T-helper 9 cell (primary cell): ENCODE measurements at places on chromosomes 16 and 17.

GRCh38 chr17:57413848-57414651 is 157.7 kb downstream of the MSI2 start:
- DNase-seq, result no peak

GRCh38 chr16:86142801-86143236 is 243.9 kb downstream of the IRF8 start:
- DNase-seq, result no peak

DNA sequence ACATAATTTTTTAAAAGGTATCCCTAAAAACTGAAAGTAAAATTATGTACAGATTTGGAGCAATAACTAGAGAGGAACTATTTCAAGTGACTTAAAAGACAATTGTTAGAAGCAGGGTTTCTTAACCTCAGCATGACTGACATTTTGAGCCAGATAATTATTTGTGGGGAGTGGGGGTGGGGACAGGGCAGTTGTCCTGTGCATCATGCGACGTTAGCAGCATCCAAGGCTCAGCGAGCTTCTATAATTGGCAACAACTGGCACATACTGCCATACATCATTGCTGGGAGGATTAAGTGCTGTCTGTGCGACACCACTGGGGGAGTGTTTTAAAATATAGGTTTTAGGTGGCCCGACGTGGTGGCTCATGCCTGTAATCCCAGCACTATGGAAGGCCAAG is 27.1 kb downstream of the GABARAPL2 start:
- DNase-seq, result no peak

GRCh38 chr16:89507214-89507833 is 879 bp upstream of the SPG7 start:
- DNase-seq, result no peak

- no peak for DNase-seq
These were observed 196.0 kb upstream of the PSMD7 start for GRCh38 chr16:74100395-74101326.

- DNase-seq, result no peak
These were observed 54.8 kb upstream of the MSI2 start for GRCh38 chr17:57201481-57201880.

DNA sequence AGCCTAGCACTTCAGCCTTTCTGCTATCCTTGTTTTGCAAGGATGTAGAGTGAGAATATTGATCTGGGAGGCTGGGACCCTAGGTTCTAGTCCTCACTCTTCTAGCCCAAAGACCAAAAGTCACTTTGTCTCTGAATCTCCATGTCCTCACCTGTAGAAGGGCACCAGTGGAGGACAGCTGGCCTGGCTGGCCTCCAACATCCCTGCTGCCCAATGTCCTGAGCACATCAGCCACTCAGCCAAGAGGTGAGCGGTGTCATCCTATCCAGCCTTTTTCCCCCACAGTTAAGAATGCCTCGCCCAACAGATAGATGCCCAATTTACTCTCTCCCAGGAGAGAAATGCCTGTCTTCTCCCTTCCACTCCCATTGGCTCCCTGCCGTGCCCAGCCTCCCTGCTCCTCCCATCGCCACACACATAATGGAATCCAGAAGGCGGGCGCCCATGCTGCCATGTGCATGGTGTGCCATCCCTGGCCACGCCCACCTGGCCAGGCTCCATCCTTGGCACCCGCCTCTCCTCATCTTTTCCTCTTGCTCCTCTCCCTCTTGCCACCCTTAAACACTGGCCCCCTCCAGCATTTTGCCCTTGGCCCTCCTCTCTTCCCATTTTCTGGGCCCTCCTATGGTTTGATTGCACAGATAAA is 157.3 kb upstream of the SDK2 start:
- no peak for DNase-seq

- DNase-seq, result peak; percentile 59
These were observed at the start of gene TLCD1 for GRCh38 chr17:28726226-28726626. TSS of gene TLCD1 (minus strand) at chr17:28726233. CDS start at chr17:28726097, 136 bp downstream.

DNA sequence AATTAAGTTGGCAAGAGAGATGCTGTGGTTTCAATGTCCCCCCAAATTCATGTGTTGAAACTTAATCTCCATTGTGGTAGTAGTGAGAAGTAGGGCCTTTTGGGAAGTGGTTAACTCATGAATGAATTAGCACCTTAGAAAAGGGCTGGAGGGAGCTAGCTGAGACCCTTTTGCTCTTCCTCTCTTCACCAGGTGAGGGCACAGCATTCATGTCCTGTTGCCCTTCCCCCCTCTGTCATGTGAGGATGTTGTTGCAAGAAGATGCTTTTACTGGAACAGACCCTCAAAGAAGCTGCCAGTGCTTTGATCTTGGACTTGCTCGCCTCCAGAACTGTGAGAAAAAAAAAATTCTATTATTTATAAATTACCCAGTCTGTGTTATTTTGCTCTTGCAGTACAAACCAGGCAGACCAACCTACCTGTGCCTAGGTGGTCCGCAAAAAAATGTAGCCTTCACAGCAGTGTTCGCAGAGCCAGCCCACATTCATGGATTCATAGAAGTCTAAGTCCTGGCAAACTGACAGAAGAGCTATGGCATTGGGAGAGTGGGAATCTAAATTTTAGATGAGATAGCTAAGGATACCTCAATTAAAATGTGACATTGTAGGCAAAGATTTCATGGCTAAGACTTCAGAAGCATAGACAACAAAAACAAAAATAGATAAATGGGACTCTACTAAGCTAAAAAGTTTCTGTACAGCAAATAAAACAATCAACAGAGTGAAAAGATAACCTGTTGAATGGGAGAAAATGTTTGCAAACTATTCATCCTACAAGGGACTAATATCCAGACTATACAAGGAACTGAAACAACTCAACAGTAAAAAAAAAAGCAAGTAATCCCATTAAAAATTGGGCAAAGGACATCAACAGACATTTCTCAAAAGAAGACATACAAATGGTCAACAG is 32.0 kb upstream of the ABCA5 start:
- no peak for DNase-seq

GRCh38 chr17:82204831-82205719 is 7.6 kb downstream of the CCDC57 start:
- no peak for DNase-seq

- no peak for DNase-seq
These were observed 61.2 kb downstream of the MEAK7 start for GRCh38 chr16:84443166-84443802.

GRCh38 chr17:4789701-4789950 is 862 bp downstream of the GLTPD2 start:
- DNase-seq, result no peak

DNA sequence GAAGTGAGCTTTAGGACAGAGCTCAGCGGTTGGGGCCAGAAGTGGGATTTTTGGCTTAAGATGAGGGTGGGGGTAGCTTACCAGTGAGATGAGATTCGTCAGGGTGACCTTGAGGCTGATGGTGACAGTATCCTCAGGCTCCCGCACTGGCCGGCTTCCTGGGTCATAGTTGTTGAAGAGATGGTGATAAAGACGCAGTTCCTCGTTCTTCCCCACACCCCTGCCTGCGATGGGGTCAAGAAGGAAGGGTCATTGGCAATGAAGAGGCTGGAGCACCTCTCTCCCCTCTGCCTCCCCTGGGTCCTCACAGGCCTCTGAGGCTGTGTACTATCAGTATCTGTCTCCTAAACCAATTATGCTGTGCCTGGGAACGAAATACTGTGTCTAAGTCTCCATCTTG is 358 bp downstream of the CHRNE start:
- DNase-seq, result no peak

DNA sequence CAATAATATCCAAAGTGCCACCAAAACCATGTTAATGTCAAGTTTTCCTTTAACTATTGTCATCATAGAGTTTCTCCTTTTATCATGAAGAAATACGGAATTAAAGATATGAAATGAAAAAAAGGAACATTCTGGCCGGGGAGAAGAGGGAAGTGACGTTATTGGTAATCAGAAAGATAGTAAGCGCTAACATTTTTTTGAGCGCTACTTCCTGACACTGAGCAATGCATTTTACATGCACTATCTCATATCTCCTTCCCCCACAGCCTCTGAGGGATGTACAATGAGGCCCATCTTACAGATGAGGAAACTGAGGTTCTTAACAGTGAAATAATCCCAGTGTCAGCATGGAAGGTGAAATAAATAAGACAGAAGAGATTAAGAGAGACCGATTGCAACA is 410.9 kb downstream of the SOX9 start:
- DNase-seq, result no peak

DNA sequence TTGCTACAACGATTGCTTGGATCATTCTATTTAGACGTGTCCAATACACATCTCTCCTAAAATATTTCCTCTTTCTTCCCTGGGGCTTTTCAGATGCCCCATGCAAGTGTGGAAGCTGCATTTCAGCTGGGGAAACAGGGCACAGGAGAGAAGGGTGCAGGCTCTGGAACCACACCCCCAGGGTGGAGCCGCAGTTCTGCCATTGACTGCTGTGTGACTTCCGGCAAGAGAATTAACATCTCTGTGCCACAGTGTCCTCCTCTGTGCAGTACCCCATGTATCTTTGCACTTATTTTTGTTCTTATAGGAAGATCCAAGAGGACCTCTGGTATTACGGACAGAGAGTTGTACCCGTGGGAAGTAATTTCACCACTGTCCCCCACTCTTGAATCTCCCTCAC is 405.3 kb upstream of the EEF2KMT start:
- DNase-seq, result no peak

- DNase-seq, result peak; percentile 92
These were observed 1.2 kb upstream of the METTL26 start for GRCh38 chr16:637081-638018.

GRCh38 chr17:35006961-35007360 is 26.6 kb downstream of the LIG3 start:
- DNase-seq, result no peak

DNA sequence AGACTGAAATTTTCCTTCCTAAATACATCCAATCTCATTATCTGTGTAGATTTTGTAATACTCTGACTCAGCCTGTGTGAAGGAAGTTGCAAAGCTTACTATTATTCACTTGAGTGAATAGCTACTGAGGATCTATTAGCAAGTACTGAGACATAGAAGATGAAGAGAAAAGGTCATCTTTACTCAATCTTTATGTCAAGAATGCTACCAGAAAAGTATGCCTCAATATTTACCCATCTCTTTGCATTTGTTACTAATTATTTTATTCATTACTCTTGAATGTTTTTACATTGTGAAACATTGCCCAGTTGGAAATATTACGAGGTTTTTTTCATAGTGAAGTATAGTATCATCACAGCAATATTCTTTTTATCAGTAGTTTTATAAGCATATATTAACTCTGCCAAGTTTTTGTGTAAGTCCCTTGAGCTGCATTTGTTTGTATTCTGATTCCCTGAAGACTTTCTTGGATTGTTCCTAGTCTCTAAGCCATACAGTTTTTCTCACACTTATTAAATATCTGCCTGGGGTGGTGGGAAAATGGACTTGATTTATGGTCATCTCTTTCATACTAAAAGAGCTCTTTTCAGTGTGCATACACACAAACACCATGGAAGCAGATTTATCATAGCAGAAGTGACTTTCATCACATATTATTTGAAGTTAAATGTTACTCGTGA is 110.4 kb downstream of the MRTFB start:
- DNase-seq, result no peak

DNA sequence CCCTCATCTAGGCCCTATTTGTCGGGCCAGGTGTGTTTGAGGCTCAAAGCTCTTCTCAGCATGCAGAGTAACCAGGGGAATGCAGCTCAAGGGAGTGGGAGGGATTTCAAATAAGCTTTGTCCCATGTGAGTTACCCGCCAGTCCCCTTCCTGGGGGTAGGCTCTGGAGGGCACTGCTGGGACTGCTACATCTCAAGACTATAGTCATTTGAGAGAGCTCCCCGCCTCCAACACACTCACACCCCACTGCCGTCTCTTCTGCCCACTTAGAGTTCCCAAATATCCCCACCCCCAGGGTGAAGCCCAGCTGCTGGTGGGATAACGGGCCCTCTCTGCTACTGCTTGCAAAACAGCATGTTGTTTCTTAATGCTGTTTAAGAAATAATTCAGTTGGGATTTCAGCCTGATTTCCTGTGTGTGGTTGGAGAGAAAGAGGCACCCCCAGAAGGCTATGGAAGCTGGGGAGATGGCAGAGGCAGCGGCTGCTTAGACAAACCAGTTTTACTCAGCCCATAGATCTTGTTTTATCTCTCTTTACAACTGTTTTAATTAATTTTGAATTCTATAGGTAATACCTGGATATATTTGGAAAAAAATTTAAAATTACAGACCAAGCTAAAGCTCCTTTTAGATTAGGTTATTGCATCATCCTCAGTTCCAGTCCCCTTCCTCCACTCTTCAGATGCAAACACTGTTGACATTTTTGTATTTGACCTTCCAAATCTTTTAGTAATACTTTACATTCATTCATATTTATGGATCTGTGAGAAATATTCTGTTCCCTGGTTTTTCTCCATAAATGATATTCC is 4.1 kb upstream of the MPO start:
- DNase-seq, result no peak

GRCh38 chr16:49366669-49367068 is 6.9 kb upstream of the C16orf78 start:
- DNase-seq, result no peak

DNA sequence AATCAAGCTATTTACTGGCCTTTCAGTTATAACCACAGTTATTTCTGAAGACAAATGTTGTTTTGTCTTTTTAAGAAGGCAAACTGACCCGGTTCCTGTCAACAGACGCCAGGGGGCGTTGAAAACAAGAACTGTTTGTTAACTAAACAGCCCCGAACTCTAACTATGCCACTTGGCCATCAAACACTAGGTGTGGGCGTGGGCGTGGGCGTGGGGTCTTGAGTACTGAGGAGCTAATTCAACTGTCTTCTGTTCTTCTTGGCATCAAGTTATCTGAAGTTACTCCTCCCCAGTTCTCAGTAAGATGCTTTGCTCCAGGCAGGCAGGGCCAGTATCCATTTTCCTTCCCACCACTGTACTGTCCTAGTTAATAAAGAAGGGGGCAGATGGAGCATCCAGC is 63.3 kb upstream of the MTMR4 start:
- peak; percentile 35 for DNase-seq

- DNase-seq, result no peak
These were observed 1.4 kb upstream of the NRN1L start for GRCh38 chr16:67883146-67883871.

- DNase-seq, result no peak
These were observed 58.3 kb upstream of the CIBAR2 start for GRCh38 chr16:85170590-85171003.

GRCh38 chr17:8063761-8064534 is 23.6 kb downstream of the ALOX12B start:
- no peak for DNase-seq

DNA sequence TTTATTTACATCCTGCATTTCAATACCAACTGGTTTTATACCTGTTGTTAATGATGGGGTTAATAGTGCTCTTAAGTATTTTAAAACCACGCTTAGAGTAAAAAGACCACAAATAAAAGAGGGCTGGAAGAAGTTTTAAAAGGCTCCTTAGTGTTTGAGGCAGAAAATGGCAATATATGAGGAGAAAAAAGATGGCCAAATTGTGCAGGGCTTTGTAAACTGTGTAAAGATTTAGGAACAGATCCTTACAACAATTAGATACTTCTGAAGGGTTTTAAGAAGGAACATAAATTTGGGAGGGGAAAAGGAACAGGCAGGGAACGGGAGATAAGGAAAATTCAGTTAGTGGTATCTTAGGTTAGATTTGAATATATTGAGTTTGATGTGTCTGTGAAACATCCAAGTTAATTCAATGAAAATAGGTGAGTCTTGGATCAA is 12.7 kb downstream of the CDC27 start:
- no peak for DNase-seq

- DNase-seq, result no peak
These were observed 4.4 kb downstream of the GABARAPL2 start for GRCh38 chr16:75570396-75571065.

GRCh38 chr17:42274812-42275526 is 1.2 kb downstream of the STAT5B start:
- no peak for DNase-seq
